Upper lobe of right lung (tissue), 1 donor: ENCODE measurements at places on chromosomes 12 and 14. TPM values are rescaled to one million over a fixed set of nuclear protein-coding genes. Genes with fewer than 3 reads are reported as not detected.

PTPRO gene
- total RNA-seq: 10.6 TPM

DNA sequence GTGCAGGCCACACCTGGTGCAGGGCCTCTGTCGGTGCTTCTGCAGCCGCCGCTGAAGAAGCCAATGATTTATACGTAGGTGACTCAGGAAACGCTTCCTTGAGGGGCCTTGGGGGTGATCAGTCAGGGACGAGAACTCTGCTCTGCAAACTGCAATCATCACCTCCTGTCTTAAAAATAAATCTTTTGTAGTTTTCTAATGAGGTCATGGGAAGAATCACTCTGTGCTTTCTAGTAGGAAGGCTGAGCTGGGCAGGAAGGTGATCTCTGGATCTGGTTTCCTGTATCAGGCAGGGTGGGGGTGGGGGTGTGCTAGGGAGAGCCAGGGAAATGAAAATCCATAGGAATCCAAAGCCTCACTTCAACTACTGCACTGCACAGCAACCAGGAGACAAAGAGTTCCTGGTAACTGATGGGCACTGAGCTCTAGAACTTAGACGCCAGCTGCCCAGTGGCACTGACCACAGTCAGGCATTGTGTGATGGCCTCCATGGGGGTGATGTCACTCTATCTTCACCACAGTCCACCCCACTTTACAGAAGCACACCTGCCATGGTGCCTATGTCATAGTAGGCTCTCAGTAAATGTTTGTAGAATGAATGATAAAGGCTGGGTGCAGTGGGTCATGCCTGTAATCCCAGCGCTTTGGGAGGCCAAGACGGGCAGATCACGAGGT lies 292.4 kb upstream of the PWP1 start:
- DNase-seq: no peak

- no peak for DNase-seq
Measured at GRCh38 chr12:90773491-90773890, 181.5 kb downstream of the CCER1 start.

DNA sequence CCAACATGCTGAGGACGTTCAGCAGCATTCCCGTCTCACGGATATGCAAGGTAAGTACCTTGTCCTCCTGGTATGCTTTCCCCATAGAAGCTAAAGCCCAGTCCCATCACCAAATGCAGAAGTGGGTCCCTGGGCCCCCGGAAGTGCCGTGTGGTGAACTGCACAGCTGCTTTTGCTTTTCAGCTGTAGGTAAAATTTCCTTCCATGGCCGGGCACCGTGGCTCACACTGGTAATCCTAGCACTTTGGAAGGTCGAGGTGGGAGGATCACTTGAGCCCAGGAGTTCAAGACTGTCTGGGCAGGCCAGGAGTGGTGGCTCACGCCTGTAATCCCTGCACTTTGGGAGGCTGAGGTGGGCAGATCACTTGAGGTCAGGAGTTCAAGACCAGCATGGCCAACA lies 44.1 kb downstream of the HSP90AA1 start:
- DNase-seq: no peak

DNA sequence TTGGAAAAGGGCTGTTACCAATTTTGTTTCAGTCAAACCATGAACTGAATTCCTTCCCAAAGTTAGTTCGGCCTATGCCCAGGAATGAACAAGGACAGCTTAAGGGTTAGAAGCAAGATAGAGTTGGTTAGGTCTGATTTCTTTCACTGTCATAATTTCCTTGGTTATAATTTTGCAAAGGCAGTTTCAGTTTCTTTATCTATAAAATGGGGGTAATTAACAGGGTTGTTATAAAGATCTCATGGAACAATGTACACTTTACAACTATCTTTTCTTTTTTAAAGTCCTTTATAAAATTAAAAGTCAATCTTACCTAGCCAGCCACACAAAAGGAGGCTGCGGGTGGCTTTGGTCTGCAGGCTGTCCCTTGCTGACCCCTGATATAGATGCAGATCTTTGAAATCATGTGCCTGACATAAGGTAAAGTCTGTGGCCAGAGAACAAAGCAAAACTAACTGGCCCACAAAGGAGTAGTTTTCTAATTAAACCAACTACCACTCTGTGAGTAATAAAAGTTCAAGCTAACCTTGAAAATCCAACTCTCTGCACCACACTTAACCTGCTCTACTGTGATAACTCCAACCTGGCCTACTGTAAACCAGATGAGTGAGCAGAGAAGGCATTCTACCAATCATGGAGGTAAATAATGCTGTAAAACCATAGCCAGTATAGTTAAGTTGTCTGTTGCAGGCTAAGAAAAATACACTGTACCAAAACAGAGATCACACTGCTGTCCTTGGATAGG lies 49.5 kb downstream of the SLC38A1 start:
- DNase-seq: no peak

GRCh38 chr12:57390174-57390573 lies 40.7 kb downstream of the R3HDM2 start:
- no peak for DNase-seq

GRCh38 chr14:91142214-91142668 lies 28.4 kb downstream of the DGLUCY start:
- no peak for DNase-seq

AICDA gene
- 0.75 TPM for total RNA-seq

DNA sequence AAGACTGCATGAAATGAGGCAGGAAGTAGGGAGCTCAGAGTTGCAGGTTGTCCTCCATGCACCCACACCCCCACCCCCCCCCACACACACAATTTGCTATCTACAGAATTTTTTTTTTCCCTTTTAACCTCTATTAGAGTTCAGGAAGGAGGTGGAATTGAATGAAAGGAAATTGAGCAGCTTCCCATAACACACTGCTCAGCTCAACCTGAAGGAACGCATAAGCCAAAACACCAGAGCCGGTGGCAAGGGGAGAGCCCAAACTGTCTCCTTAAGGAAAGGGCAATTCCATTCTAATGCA lies 74.1 kb downstream of the NUAK1 start:
- DNase-seq: no peak

- DNase-seq: no peak
Measured at GRCh38 chr14:104993306-104993705, 7.7 kb downstream of the CLBA1 start.

DNA sequence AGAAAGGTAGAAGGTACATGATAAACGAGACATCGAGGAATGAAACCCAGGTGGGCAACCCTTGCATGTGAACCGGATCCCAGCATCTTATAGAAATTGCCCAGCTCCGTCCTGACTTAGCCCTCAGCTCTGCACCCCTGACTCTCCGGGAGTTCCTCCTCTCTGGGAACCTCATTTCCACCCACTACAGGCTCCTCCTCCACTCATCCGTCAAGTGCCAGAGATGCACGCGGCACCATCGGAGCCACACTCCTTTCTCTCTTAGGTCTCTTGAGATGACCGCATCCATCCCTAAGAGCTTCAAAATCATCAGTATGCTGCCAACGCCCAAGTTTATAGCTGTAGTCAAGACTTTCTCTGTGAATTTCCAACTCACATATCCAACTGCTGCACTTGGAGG lies 84.7 kb downstream of the TTC7B start:
- DNase-seq: no peak

GRCh38 chr14:52369305-52369801 lies 55.2 kb downstream of the PTGER2 start:
- no peak for DNase-seq

YARS2 gene
- total RNA-seq: 10.9 TPM

RPS6KL1 gene
- 5.1 TPM for total RNA-seq

KRT78 gene
- not detected for total RNA-seq

GRCh38 chr12:85296362-85296761 lies 16.3 kb downstream of the ALX1 start:
- no peak for DNase-seq

- no peak for DNase-seq
Measured at GRCh38 chr12:25615119-25615518, 62.0 kb upstream of the LMNTD1 start.

- no peak for DNase-seq
Measured at GRCh38 chr14:30252783-30253674, 305.9 kb upstream of the G2E3 start.

DNA sequence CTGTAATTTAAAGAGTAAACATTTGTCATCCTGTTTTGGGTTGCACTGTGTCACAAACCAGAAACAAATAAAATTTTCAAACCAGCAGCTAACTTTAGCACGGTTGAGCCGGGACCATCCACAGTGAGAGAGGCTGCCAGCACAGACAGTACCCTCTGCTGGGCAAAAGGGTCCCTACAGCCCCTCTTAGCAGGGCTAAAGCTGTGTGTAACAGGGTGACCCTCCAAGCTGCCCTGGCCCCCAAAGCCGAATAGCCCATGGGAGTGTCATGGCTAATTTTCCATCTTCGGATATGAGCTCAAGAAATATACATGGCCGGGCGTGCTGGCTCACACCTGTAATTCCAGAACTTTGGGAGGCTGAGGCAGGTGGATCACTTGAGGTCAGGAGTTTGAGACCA lies 157.1 kb upstream of the GRIN2B start:
- DNase-seq: no peak

DNA sequence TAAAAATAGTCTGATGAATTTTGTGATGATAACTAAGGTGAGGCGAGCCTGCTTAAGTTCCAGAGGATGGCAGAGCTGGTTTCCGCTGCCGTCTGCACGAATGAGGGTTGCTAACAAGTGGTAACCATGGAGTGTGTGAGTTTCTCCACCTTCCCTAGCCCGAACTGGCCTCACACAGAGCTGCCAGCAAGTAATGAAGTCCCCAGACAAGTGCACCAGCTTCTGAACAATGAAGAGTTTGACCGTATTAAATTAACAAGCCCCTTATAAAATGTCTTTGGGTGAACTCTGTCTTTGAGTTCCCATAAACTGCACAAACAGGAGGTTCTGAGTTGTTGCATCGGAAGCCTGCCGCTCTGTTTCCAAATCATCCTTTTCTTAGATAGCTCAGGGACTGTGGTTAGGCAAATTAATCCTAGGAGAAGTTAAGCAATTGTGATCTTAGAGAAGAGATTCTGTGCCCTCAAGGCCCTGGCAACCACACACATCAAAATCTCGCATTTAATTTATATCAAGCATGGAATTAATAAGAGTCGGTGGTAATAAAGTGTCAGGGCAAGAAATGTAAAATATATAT lies 274.1 kb upstream of the DAAM1 start:
- no peak for DNase-seq

GRCh38 chr14:26204366-26204727 lies 393.5 kb downstream of the NOVA1 start:
- no peak for DNase-seq

- no peak for DNase-seq
Measured at GRCh38 chr12:22541496-22542155, 2.7 kb downstream of the C2CD5 start.

GRCh38 chr14:71319666-71320065 lies 412.4 kb downstream of the PCNX1 start:
- DNase-seq: no peak

GRCh38 chr14:91964724-91965123 lies 17.2 kb upstream of the FBLN5 start:
- DNase-seq: no peak

GCN1 gene
- total RNA-seq: 77.2 TPM

- DNase-seq: no peak
Measured at GRCh38 chr14:93928184-93929047, 1.3 kb downstream of the FAM181A start.

DNA sequence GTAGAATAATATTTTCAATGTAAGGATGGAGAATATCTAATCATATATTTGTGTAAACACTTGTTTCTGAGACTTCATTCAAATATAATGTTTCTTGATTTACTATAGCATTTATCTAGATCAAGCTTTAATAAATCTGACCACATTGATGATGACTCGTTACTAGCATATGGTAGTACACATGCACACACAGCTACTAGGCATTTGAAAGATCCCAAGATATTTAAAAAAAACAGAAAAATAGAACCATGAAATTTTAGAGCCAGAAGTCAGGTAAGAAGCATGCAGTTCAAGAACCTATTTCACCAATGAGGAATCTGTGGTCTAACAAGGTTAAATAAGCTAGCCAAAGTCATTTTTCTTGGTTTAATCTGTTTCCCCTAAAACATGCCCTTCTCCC lies 32.0 kb downstream of the DCP1B start:
- DNase-seq: no peak

PTPRQ gene
- 9.8 TPM for total RNA-seq

GRCh38 chr12:9707864-9708808 lies 24.8 kb downstream of the CLECL1 start:
- no peak for DNase-seq

BMP4 gene
- total RNA-seq: 12.3 TPM

DNA sequence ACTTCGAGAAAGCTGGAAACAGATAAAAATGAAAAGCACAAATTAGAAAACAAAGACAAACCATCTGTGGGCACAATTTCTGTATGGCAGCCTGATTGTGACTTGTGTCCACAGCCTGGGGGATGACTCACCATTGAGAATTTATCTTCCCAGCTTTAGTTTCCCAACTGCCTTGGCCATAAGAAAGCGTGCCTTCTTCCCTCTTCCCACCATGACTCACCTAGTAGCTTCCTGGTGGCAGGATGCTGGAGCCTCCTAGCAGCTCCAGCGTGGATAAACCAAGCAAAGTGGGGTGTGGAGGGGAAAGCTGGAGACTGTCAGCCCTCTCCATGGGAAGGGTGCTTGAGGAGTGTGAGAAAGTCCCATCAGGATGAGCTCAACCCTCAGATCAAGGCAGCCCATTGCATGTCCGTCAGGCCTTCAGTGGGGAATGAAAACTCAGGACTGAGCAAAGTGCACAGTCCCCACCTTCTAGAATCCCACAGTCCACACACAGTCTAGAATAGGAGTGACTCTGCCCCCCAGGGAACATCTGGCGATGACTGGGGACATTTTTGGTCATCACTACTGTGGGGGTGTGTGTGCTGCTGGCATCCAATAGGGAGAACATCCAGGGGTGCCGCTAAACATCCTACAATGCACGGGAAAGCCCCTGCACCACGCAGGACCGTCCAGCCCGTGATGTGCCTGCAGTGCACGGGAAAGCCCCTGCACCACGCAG lies 22.4 kb upstream of the SERPINA6 start:
- DNase-seq: no peak

POTEM gene
- not detected for total RNA-seq

SLC41A2 gene
- 28.6 TPM for total RNA-seq

LALBA gene
- not detected for total RNA-seq

KLRB1 gene
- 3.3 TPM for total RNA-seq

GRCh38 chr12:33427071-33427470 lies 12.5 kb downstream of the SYT10 start:
- no peak for DNase-seq

KRT7 gene
- 664 TPM for total RNA-seq

DNA sequence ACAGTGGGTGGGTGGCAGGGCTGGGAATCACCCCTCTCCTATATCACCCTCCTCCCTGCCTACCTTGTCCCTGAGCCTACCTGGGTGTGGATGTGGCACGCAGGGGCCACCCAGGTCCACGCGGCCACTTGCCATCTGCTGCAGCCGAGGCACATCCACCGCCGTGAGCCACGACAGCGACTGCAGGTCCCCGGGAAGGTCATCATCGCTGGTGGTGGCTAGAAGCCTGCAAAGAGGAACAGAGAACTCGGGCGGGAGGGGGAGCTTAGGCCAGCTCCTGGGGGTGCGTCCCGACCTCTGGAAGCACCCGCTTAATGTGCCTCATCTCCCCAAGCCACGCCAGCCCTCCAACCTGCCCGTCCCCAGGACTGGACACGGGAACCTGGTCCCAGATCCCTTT lies 19.0 kb downstream of the FOXN4 start:
- DNase-seq: no peak
